NCI-H1694 (cell line): ENCODE measurements at places on chromosomes 2 and 18.
A peak's percentile ranks its signal among the peaks of the same experiment; 100 is the strongest.

DNA sequence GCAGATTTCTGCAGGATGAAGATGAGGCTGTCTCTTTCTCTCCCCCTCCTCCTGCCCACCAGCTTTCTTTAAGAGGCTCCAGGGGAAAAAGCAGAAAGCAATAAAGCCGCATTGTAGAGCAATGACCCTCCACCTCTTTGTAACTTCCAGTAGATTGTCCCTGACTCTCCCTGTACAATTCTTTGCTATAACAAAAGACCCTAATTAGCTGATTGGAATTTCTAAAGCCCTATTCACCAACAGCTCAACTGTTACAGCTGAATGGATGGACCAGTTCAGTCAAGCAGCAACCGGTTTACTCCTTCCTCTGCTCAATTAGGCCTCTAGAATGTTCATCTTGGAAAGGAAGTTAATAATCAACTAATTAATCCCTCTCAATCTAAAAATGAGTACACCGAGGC, 301.0 kb downstream of the STK39 start:
- no peak for DNase-seq

DNA sequence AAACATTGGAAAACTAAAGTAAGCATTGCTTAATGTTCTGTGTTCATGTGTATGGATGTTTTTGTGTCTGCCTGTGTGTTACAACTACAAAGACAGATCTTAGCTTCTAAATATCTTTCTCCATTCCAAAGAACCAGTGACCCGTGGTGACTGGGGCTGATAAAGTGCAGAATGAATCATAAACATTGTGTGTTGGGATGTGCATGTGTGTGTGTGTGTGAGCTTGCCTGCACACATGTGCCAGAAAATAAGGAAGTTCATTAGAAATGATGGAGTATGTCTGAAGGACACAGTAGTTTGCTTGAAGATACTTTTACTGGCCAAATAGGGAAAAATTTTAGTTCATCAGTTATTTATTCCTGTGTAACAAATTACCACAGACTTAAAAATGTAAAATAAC, 756.6 kb upstream of the CELF4 start:
- no peak for DNase-seq

DNA sequence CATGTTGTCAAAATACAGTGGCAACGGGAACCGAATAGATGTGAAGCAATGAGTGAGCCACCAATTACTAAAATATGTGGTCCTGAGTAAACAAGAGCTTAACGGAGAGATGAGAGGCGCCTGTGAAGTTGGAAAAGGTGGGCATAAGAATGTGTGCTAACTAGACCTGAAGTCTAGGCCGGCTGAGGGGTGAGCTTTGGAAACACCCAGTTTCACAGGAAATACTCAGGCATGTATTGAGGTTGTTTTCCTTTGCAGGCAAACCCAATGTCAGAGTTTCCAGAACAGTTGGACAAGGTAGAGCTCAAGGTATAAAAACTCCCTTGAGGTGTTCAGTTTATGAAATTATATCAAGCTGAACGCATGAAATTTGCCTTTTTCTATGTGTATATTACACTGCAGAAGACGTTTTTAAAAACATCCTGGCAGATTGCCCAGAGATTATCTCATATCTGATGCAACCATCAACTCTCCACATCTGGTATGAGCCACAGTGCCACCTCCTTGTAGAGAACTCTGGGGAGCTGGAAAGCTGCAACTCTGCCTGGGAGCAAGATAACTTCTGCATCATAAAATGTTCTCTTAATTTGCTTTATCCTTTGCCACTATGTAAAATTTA, 3.9 kb upstream of the WDSUB1 start:
- peak; percentile 51 for DNase-seq

DNA sequence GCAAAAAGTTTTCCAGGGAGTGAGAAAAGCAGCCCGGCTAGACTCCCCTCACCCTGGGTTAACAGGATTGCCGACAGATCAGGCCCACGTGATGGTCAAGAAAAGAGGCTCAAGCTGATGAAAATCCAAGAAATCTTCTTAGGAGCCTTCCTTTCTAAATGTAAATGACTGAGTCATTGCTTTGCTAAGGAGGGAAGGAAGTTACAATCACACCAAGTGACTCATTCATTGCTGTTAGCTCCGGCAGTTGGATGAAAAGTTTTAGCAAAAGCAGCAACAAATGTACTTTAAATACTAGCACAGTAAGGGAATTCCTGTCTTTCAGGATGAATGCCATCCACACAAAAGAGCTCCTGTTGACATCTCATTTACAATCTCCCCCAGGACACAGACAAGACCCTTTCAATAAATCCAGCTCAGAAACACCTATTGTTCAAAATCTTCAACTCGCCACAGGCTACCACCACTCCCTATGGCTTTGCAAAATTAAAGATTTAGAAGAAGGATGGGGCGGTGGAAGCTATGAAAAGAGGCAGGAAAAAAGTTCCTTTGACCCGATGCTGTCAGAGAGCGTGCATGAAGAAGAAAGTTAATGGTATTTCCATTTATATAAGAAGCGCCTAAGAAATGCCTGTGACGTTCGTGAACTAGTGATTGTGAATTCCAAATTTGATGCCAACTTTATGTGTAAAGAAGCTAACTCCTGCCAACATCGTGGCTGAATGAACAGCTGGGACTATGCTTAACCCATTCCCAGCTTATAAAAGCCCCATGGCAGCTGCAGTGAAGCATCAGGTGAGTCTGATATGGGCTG, 153.7 kb downstream of the TGIF1 start:
- DNase-seq = peak; percentile 11

GRCh38 chr2:217636991-217637561, 365.7 kb downstream of the TNS1 start:
- no peak for DNase-seq

DNA sequence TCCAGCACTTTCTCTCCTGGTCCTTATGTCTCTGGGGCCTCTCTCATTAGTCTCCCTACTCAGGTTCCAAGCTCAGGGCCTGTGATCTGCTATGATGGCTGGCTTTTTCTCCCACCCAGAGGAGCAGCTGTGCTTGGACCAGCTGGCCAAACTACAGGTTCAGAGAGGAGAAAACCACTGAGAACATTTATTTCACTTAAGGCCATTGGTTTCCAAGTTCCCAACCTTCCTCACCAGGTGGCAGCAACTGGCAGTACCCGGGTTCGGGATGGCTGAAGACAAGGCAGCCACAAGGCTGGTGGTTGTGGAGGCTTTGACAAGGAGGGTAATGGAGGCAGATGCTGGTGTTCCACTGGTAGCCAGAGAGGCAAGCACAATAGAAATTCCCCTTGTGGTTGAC, 29.9 kb upstream of the SELENOI start:
- no peak for DNase-seq

DNA sequence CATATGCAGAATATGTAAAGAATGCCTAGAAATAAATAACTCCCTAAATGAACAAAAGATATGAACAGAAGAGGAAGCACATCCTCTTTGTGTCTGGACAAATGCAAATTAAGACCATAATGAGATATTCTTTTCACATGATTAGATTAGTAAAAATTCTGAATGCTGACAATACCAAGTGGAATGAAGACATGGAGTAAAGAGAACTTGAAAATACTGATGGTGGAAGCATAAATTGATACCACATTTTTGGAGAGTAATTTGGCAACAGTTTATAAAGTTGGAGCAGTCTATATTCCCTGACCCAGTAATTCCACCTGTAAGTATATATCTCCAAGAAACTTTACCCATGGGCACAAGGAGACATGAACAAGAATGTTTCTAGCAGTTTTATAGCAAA, 130.0 kb downstream of the CAPN13 start:
- DNase-seq = no peak

- DNase-seq = no peak
Measured at GRCh38 chr2:36277146-36277808, 78.3 kb upstream of the CRIM1 start.

GRCh38 chr2:84874381-84875212, 6.3 kb downstream of the TRABD2A start:
- DNase-seq = no peak

DNA sequence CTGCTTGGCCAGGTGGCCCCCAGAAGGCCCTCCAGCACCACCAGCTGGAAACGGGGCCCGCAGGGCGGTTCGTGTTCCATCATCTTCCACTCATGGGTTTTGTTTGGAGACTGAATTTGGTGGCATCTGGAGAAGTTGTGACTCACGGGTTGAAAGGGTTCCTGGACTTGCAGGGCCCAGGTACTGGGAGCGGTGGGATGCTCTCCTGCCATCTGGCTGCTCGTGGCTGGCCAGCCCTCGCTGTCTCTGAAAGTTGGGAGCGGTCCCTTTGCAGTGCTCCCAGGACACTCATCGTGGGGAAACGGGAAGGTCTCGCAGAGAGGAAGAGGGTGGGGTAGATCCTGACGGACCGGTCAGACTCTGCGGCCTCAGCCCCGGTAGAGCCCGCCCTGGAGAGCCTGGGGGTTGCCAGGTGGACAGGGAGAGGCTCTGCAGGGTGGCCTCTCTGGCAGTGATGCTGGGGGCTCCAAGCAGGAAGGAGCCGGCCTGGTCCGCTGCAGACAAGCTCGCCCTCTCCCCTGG, 47.5 kb downstream of the TWIST2 start:
- no peak for DNase-seq

DNA sequence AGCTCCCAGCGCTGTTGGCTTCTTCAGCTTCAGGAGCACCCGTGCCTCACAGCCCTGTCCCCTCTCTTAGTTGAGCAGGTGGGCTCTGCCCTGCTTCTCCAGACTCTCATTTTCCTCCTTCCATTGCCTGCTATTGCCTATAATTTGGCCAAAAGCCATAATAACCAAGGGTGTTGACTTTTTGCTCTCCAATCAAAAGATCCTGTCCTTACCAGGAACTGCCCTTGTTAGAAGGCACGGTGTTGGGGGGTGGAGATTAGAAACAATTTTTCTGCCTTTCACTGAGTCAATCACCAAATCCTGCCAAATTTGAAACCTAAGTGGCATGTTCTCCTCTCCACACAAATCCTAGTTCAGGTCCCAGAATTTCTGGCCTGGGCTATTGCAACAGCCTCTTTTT, 16.7 kb upstream of the PDIA6 start:
- DNase-seq = no peak

DNA sequence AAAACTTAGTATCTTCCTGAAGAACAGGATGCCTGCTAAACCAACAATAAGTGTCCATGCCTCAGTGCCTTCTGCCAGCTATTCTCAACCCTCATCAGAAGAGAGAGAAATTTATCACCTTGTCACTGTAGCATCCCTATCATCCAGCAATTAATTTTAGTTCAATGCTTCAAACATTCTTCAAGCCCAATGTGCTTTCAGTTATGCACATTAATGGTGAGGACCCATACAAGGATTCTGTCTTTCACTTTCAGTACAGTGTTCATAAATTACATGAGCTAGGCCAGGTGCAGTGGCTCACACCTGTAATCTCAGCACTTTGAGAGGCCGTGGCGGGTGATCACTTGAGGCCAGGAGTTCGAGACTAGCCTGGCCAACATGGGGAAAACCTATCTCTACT, 47.0 kb upstream of the MSH6 start:
- no peak for DNase-seq

GRCh38 chr2:159608723-159609308, 7.5 kb downstream of the BAZ2B start:
- DNase-seq = no peak

GRCh38 chr2:208042450-208042849, 17.1 kb upstream of the PLEKHM3 start:
- DNase-seq = no peak

DNA sequence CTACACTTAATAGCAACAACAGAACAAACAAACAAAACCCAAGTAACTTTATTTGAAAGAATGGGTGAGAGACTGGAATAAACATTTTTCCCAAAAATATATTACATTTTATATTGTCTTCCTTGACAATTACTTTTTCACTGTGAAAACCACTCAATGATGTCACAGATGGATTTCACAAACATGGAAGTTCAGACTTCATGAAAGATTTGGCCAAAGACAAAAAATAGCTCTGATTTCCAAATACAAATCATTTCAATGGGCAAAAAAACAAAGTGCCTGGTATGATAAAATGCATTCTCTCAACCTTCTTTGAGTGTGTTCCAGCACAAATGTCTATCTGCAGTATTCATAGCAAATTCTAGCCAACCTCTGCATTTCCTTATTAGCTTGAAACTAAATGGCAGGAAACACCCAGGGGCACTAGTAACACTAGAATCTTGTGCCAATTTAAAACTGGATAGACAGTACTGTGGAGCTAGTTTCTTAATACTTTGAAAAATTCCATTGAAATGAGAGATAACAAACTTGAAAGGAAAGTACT, 28.5 kb upstream of the NAPG start:
- DNase-seq = no peak

DNA sequence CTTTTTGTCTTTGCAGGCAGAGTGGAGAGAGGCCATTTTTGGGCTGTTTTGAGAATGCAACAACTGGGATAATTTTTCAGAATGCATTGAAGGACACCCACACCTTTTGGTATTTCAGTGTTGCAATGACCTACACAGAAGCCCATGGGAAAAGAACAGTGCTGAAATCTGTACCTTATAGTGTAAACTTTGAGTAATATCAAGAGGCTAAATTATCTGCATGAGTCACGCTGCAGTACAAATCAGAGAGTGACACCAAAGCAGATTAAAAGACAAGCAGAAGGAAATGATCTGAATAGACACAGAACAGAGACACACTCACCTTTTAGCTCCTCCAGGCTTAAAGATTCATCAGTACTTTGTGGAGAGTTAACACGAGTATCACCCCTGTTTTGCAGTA, 265.3 kb downstream of the PAX3 start:
- DNase-seq = no peak

DNA sequence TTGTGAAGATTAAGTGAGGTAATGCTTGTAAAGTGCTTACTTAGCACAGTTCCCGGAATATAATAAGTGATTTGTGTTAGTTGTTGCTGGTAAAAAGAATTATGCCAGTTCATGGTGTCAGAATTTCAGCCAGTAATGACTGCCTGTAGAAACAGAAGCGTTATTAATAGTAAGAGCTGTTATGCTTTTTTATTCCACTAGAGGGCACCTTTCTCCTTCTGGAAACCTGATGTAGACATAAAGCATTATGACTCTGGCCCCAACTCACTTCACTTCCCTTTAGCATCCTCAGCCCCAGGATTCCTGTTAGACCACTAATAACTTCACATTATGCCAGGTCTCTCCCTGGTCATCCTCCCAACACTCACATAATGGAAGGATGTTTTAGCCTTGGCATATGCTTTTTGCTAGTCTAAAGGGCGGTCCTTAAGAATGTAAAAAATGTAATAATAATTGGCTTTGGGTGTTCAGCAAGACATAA, 34.9 kb downstream of the C18orf54 start:
- DNase-seq = peak; percentile 82
